Stimulated activated CD8-positive, alpha-beta memory T cell treated with anti-CD3 and anti-CD28 coated beads, Interleukin-4, amount 100 ng/mL, for 4 hours (primary cell): ENCODE measurements at places on chromosomes 12 and 14.

DNA sequence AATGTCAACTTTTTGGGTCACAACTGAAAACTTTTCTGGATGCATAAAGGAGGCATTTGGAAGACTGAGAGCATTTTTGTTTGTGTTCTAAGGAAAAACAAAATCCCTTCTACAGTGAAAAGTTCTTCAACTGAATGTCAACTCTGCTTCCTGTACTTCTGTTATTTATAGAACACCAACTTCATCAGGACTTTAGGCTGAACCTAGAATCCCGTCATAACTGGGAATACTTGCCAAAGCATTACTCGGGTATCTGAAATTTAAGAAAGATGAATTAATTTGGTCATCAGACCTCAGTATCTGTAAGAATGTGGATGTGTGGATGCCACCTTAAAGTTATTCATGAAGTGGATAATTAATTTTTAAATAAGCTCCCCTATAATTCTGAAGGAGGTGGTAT lies 73.2 kb downstream of the FERMT2 start:
- DNase-seq = no peak

GRCh38 chr14:76097547-76097946 lies 54.2 kb upstream of the GPATCH2L start:
- DNase-seq = no peak

GRCh38 chr14:99524804-99525698 lies 43.8 kb downstream of the CCNK start:
- no peak for DNase-seq

DNA sequence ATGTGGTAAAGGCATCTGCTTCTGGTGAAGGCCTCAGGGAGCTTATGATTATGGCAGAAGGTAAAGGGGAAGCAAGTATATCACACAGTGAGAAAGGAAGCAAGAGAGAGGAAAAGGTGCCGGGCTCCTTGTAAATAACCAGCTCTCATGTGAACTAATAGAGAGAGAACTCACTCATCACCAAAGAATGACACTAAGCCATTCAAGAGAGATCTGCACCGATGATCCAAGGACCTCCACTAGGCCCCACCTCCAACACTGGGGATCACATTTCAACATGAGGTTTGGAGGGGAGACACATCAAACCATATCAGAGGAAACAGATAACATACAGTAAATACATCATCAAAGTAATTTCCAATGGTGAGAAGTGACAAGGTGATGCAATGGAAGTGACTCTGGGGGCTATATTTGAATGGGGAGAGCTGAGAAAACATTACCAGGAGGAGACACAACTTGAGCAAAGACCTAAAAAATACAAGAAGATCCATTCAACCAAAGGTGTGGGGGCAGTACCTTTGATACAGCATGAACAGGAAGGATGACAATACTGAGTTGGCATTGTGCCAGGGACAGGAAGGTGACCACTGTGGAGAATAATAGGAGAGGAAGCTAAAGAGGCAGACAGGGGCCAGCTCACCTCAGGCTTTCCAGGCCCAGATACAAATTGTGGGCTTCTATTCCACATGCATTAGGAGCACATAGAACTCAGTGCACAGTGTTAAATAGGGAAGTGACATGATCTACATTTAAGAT lies 134.4 kb upstream of the GRIP1 start:
- DNase-seq = no peak

DNA sequence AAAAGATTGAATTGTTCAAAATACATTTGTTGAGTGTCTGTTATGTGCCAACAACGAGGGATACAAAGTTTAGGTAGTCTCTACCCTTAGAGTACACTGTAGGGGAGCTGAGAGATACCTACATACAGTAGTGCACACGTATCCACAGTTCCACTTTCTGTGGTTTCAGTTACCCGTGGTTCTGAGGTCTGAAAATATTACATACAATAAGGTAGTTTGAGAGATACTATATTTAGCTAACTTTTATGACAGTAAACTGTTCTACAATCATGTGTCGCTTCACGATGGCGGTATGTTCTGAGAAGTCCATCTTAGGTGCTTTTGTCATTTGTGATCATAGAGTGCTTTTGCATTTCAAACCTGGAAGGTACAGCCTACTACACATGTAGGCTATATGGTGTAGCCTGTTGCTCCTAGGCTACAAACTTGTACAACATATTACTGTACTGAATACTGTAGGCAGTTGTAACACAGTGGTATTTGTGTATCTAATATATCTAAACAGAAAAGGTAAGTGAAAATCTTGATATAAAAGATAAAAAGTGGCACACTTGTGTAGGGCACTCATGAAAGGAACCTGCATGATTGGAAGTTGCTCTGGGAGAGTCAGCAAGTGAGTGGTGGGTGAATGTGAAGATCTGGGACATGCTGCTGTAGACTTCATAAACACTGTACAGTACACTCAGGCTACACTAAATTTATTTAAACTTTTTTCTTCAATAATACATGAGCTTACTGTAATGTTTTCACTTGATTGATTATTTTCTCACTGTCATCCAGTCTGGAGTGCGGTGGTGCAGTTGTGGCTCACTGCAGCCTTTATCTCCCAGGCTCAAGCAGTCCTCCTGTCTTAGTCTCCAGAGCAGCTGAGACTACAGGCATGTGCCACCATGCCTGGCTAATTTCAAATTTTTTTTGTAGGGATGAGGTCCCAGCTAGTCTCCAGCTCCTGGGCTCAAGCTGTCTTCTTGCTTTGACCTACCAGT lies 4.0 kb downstream of the CPSF6 start:
- no peak for DNase-seq

GRCh38 chr14:98008381-98009113 lies 1211.4 kb downstream of the VRK1 start:
- no peak for DNase-seq

- DNase-seq = no peak
These were observed 2.8 kb downstream of the TBX5 start for GRCh38 chr12:114403011-114403689.

- no peak for DNase-seq
These were observed 137.9 kb upstream of the TMCC3 start for GRCh38 chr12:94788298-94788697.

GRCh38 chr12:129877411-129877810 lies 26.4 kb downstream of the TMEM132D start:
- DNase-seq = no peak

- DNase-seq = no peak
These were observed 176.6 kb downstream of the KTN1 start for GRCh38 chr14:55756557-55756956.

GRCh38 chr14:99916091-99916383 lies 122.8 kb downstream of the EML1 start:
- no peak for DNase-seq

DNA sequence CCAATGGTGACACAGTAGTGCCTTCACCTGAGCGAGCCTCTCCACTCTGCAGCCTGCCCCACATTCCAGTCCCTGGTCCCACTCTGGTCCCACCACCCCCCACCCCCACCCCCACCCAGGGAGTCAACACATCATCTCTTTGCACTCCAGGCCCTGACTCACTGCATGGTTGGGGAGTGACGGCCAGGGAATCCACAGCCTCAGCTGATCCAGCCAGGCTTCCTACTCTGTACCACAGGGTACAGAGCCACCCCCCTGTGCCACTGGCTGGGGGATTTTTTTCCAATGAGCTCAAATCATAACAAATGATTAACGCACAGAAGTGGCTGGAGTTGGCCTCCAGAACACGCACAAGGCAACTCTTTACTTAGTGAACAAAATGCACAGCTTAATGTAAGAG lies 233.7 kb downstream of the NTF3 start:
- DNase-seq = no peak

DNA sequence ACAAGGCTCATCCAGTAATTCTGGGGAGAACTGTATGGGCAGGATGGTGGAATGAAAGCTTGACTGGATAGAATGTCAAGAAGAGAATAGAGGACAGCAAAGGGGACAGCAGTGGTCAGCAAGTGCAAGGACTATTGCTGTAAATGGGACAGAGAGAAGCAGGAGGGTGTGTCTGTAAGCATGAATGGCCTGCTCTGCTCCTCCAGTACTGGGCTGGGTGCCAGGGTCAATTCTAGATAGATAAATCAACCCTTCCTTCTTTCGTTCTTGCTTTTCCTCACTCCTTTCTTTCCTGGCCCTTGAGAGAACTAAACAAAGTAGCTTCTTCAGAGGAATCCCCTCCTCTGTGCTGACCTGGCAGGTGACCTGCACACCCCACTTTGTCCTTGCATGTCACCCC lies 1019.2 kb downstream of the BCL11B start:
- DNase-seq = no peak
